Activated CD4-positive, alpha-beta memory T cell treated with anti-CD3 and anti-CD28 coated beads, Interleukin-2, amount 10 ng/mL, durations not matched to agents 7 days and 5 days (primary cell): ENCODE measurements at places on chromosomes 2 and 18. TPM values are rescaled to one million over a fixed set of nuclear protein-coding genes. Genes with fewer than 3 reads are reported as not detected.

Gene SIX2
- total RNA-seq = not detected

Gene POTEI
- not detected for total RNA-seq

Gene TRABD2A
- total RNA-seq = 35.9 TPM

GRCh38 chr2:221176667-221177066 lies 395.4 kb downstream of the EPHA4 start:
- H3K36me3 ChIP-seq = no peaks in the 10 kb centered on the region
- no peak for DNase-seq
- no peak overlapping the region for H3K27ac ChIP-seq
- no peak overlapping the region for H3K4me3 ChIP-seq
- no peaks in the 10 kb centered on the region for H3K4me1 ChIP-seq

- no peak for DNase-seq
- no peak overlapping the region for H3K27ac ChIP-seq
- no peaks in the 10 kb centered on the region for H3K27me3 ChIP-seq
These were observed 85.1 kb upstream of the FZD5 start for GRCh38 chr2:207854484-207855440.

GRCh38 chr18:23403310-23403709 lies 49.8 kb upstream of the RIOK3 start:
- no peaks in the 10 kb centered on the region for H3K4me1 ChIP-seq
- no peak overlapping the region for H3K4me3 ChIP-seq
- H3K27me3 ChIP-seq = no peaks in the 10 kb centered on the region
- no peak overlapping the region for H3K27ac ChIP-seq

GRCh38 chr2:134207589-134208209 lies 46.2 kb upstream of the MGAT5 start:
- no peaks in the 10 kb centered on the region for H3K36me3 ChIP-seq
- H3K27me3 ChIP-seq = no peaks in the 10 kb centered on the region
- H3K4me3 ChIP-seq = no peak overlapping the region
- H3K27ac ChIP-seq = no peak overlapping the region
- peaks cover 6% of the 10 kb centered on the region for H3K4me1 ChIP-seq

- no peak overlapping the region for H3K27ac ChIP-seq
- H3K4me1 ChIP-seq = peaks cover 43% of the 10 kb centered on the region
- DNase-seq = no peak
- H3K4me3 ChIP-seq = no peak overlapping the region
- no peaks in the 10 kb centered on the region for H3K27me3 ChIP-seq
These were observed 124.3 kb downstream of the RBMS1 start for GRCh38 chr2:160368988-160369930.

DNA sequence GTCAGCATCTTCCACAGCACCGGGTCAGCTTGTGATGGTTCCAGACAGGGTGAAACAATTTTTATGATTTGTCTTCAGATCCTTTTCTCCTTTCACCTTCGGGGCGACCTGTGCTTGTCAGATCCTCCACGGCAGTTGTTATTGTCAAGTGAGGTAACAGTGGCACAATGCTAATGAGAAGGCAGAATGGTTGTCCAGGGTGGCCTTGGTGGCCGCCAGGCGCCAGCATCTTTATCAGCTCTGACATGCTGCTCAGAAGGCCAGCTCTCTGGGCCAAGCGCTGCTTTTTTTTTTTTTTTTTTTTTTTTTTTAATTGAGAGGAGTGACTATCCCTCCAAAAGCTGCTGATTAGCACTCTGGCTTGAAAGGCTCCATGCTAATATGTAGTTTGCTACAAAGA lies 52.3 kb upstream of the MGAT5 start:
- no peak overlapping the region for H3K4me3 ChIP-seq
- no peaks in the 10 kb centered on the region for H3K27me3 ChIP-seq
- no peak overlapping the region for H3K27ac ChIP-seq
- H3K4me1 ChIP-seq = peaks cover 27% of the 10 kb centered on the region
- DNase-seq = no peak

DNA sequence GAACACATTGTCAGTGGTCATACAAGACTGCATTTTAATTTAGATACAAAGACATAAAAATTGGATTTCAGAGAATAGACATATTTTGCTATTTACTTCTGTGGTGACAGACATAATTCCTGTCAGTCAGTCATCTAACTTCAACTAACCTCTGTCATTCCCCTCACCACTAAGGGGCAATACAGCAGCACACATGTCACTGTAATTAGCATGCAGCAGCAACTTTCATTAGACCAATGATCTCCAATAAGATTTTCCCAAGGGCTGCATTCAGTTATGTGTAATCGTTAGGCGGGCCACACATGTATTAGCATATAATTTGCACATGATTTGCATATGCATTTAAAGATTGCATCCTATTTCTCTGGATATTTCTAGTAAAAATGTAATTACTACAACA lies 624.5 kb downstream of the NR4A2 start:
- no peak overlapping the region for H3K27ac ChIP-seq
- DNase-seq = no peak
- H3K27me3 ChIP-seq = no peaks in the 10 kb centered on the region
- H3K4me3 ChIP-seq = no peak overlapping the region
- H3K36me3 ChIP-seq = no peaks in the 10 kb centered on the region
- no peaks in the 10 kb centered on the region for H3K4me1 ChIP-seq

GRCh38 chr2:122061206-122061605 lies 305.8 kb downstream of the TSN start:
- no peaks in the 10 kb centered on the region for H3K4me1 ChIP-seq
- no peaks in the 10 kb centered on the region for H3K36me3 ChIP-seq
- no peak for DNase-seq
- H3K27ac ChIP-seq = no peak overlapping the region
- no peaks in the 10 kb centered on the region for H3K27me3 ChIP-seq
- H3K4me3 ChIP-seq = no peak overlapping the region

- peaks cover 94% of the 10 kb centered on the region for H3K4me1 ChIP-seq
- peaks cover 2% of the 10 kb centered on the region for H3K27me3 ChIP-seq
- H3K36me3 ChIP-seq = peaks cover 67% of the 10 kb centered on the region
These were observed 18.7 kb upstream of the ACKR3 start for GRCh38 chr2:236550701-236551465.

DNA sequence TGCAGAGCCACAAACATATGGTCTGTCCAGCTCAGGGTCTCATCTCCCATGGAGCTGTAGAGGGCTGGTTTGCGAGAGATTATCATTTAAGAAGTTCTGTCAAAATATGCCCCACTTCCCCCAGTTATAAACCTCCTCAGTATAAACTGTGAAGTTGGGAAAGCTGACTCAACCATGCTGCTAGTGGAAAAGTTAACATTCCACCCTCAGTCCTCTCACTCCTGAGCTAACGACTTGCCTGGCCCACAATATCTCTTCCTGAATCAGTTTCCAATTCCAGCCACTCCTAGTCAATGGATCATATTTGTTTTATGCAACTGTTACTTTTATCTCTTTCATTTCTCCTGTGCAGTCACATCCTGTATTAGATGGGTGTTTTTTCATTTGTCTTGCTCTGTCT lies 326.2 kb downstream of the SETBP1 start:
- no peaks in the 10 kb centered on the region for H3K27me3 ChIP-seq
- H3K4me3 ChIP-seq = no peak overlapping the region
- no peaks in the 10 kb centered on the region for H3K36me3 ChIP-seq
- no peak for DNase-seq
- H3K4me1 ChIP-seq = peaks cover 16% of the 10 kb centered on the region

DNA sequence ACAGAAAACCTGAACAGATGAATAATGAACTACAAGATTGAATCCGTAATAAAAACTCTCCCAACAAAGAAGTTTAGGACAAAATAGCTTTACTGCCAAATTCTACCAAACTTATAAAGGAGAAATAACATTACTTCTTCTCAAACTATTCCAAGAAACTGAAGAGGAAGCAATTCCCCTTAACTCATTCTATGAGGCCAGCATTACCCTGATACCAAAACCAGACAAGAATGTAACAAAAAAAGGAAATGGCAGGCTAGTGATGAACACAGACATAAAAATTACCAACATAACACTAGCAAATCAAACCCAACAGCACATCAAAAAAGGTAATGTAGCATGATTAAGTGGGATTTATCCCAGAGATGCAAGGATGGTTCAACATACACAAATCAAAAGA lies 213.7 kb upstream of the FOSL2 start:
- DNase-seq = no peak
- H3K27me3 ChIP-seq = no peaks in the 10 kb centered on the region
- H3K36me3 ChIP-seq = peaks cover 30% of the 10 kb centered on the region
- H3K4me3 ChIP-seq = no peak overlapping the region

GRCh38 chr2:231084565-231084964 lies 27.9 kb downstream of the PSMD1 start:
- H3K36me3 ChIP-seq = peaks cover 68% of the 10 kb centered on the region
- no peak overlapping the region for H3K27ac ChIP-seq
